ENCODE measurements at places on chromosomes 6 and 20.
A peak's percentile ranks its signal among the peaks of the same experiment; 100 is the strongest.

GRCh38 chr6:1864496-1864895 is 254.8 kb downstream of the FOXC1 start:
- DNase-seq = no peak

- no peak for DNase-seq
Measured at GRCh38 chr20:35630636-35631035, 15.0 kb downstream of the SPAG4 start.

- no peak for DNase-seq
Measured at GRCh38 chr20:6769903-6770785, 2.7 kb downstream of the BMP2 start.

- no peak for DNase-seq
Measured at GRCh38 chr20:57400821-57401564, 9.8 kb downstream of the RBM38 start.

DNA sequence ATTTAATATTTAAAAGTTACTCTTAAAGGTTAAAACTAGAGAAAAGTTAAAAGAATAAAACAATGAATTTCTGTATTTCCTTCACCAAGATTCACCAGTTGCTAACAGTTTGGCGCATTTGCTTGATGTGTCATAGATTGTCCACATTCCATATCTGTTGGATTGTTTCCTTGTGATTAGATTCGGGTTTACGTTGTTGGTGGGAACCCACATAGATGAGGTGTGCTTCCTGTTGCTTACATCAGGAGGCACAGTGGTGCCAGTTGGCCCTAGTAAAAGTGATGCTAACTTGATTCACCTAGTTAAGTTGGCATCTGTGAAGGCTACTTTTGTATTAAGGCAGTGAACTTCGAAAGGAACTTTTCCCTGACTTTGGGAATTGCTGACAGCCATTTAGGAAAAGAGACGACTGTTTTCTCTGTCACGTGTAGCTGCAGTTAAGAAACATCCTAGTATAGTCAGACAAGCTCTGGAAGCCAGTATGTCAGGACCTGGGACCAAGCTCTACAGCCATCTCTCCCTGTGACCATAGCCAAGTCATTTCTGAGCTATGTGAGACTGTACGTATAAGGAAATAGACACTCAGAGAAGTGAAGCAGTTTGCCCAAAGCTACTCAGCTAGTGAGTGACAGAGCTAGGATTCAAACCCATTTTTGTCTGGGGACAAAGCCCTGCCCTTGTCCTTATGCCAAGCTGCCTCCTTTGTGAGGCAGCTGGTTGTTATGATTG is 49.0 kb downstream of the PPARD start:
- no peak for DNase-seq

- no peak for DNase-seq
Measured at GRCh38 chr6:25434921-25435320, 155.7 kb downstream of the CARMIL1 start.

GRCh38 chr6:149046164-149046821 is 271.2 kb upstream of the TAB2 start:
- no peak for DNase-seq

GRCh38 chr6:76397966-76398365 is 325.5 kb upstream of the IMPG1 start:
- no peak for DNase-seq

GRCh38 chr6:3725145-3726047 is 26.1 kb downstream of the PXDC1 start:
- no peak for DNase-seq

GRCh38 chr20:23147964-23148730 is 62.0 kb upstream of the CD93 start:
- peak; percentile 19 for DNase-seq

DNA sequence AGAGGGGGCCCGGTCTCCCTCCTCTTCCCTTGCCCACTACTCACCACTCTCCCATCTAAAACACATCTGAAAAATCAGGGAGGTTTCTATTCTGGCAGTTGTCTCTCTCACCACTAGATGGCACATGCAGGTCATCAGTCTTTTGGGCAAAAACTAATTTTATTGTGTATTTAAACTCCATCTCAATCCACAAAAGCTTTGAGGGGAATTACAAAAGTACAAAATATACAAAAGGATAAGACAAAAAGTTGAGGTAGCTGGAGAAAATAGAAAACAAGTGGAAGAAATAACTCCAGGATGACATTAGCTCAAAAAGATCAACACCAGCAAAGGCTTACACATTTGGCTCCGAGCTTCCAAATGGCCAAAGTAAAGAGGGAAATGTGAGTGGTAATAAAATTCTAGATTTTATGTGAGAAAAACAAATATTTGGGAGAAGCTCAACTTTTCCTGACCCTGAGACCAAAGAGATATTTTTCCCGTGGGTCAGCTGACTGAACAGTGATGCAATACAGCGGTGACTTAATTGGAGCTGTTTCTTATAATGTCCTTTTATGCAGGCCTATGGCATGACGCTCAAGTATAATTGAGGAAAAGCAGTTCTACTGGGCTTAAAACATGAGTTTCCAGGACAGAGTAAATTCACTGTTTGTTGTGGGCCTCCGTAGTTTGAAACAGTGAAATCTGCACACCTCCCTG is 79.8 kb upstream of the CHD6 start:
- peak; percentile 23 for DNase-seq

DNA sequence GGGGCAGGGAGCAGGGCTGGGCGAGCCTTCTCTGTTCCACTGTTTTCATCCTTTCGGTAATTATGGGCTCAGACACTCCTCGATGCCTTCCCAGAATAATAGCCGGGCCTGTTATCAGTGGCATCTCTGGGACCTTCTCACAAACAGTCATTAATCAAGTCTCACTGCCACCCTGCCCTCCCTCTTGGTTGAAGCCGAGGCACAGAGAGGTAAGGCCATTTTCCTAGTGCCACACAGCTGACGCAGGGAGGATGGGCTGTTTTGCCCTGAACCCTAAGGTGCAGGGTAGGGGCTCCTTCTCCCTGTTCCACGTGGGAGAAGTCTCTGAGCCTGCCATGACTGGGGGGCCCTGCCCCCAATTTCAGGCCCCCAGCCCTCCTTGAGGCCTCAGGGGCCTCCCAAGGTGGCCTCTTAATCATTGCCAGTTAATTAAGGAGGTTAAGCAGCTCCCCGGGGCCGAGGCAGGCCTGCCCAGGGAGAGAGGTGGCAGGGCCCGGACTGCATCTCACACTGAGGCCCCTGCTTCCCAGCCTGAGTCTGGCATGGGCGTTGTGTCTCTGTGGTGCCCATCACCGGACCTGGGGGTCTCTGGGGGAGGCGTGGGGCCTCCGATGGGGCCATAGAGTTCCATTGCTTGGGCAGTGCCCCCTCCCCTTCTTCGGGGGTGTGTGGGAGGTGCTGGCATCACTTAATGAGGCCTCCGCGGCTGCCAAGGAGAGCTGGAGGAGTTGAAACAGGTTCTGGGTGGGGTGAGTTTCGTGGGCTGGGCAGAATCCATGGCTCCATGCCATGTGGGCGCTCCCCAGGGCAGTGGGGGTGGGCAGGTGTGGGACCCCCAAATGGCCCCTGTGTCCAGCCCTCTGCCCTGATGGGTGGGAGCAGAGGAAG is 42.9 kb downstream of the CEBPB start:
- no peak for DNase-seq

DNA sequence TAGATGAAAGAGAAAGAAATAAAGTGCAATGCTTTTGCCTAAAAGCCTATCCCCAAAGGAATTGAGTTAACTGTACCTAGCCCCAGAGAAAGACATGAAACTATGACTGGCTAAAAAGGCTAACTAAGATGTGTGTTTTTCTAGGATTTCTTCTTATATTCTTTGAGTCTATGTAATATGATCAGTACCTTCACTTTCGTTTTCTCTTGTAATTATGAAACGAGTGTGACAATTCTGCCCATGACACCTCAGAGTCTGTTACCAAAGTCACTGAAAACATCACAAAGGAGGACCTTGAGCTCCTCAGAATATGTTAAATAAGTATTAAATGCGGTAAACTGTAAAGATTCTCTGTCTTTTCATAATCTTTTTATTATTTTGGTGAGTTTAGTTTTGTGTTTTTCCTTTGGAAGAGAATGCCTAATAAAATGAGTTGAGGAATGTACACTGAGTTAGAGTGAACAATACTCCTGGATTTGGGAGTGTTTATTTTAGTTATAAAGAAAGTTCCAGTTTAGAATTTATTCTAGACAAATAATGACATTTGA is 141.3 kb downstream of the FUT9 start:
- DNase-seq = no peak

DNA sequence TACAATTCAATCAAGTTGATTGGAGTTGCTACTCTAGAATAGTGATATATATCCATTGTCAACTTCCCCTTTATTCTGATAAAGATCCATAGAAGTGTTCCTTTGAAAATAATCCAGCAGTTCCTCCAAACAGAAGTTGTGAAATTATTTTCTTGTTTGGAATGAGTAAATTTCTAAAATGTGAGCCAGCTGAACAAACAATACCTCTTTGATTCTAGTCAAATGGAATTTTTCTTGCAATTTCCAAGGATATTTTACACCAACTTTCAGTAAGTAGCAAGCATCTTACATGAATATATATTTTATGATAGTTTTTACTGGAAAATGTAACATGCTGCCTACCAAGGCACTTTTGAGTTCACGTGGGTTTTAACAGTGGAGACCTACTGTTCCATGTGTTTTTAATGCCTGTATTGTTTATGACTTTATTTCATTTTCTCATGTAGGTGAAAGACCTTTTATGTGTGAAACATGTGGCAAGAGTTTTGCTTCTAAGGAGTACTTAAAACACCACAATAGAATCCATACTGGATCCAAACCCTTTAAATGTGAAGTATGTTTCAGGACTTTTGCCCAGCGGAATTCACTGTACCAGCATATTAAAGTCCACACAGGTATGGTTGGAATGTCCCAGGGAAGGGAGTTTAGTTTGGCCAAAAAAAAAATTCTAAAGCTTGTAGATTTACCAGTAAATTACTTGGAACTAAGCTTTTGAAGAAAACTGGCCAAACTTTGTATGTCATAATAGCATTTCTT is 6.5 kb downstream of the GZF1 start:
- no peak for DNase-seq

- DNase-seq = no peak
Measured at GRCh38 chr6:132927713-132928112, 113.3 kb downstream of the RPS12 start.
